ENCODE measurements at places on chromosomes 7 and 10.
A peak's percentile ranks its signal among the peaks of the same experiment; 100 is the strongest.

GRCh38 chr10:96505150-96506136, 8.3 kb downstream of the TLL2 start:
- DNase-seq: no peak

DNA sequence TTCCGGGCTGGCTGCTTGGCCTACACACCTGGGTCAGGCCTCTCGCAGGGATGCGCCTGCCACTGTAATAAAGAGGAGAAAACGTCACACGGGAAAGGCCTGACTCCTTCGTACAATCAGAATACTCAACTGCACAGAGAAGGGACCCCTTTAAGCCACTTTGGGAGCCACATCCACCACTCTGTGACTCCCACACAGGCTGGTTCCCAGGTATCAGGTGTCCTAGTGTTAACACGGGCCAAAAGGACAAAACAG, 5.8 kb upstream of the ZNF736 start:
- no peak for DNase-seq

DNA sequence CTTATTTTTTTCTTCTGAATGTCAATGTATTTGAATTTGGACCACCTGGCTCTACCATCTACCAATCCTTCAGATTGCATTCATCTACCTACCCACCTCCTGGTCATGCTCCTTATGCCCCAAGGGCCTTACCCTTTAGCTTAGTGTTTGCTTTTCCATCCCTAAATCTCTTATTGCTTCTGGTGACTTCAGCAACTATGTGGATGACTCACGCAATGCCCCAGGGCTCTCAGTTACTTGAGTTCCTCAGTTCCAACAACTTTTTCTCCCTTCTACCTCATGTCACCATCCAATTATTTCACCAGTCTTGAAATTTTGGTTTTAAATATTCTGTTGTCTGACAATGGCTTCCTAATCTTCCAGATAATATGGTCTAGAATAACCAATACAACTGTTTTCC, 118.9 kb downstream of the CFAP58 start:
- DNase-seq: no peak

GRCh38 chr10:132077091-132077490, 11.3 kb downstream of the JAKMIP3 start:
- DNase-seq: no peak

- no peak for DNase-seq
Measured at GRCh38 chr10:44879531-44879899, 31.6 kb upstream of the TMEM72 start.

DNA sequence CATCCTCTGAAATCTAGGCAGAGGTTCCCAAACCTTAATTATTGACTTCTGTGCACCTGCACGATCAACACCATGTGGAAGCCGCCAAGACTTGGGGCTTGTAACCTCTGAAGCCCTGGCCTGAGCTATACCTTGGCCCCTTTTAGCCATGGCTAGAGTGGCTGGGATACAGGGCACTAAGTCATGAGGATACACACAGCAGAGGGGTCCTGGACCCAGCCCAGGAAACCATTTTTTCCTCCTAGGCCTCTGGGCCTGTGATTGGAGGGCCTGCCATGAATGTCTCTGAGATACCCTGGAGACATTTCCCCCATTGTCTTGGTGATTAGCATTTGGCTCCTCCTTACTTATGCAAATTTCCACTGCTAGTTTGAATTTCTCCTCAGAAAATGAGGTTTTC, 743.7 kb downstream of the PCDH15 start:
- no peak for DNase-seq

DNA sequence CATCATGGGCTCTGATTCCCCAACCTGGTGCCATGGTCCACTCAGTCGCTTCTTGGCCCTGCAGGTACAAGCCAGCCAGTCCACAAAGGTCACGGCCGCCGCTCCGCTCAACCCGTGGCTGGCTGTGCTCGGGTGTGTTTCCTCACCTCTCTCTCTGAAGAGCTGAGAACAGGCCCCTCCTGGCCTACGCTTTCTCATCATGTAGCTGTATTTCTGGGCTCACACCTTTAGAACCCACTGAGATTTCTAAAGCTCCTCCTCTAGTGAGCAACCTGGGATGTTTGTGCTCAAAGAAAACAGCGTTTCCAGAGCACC, 30.2 kb downstream of the PTPRN2 start:
- no peak for DNase-seq

- DNase-seq: no peak
Measured at GRCh38 chr10:122703483-122704448, 4.1 kb upstream of the C10orf120 start.

DNA sequence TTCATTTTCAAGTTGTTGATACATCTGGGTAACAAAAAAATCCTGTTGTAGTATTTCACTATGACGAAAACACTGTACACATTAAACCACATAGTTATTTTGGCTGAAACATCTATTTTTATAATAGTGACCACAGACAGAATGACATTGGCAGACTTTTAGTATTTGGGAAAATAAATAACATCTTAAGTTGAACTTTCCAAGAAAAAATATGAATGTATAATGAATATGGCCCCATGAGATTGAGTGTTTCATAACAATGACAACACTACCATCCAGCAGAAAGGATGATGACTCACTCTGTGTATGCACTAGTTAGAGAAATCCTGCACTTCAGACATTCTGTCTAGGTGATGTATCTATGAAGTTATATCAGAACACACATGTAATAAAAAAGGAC, 118.1 kb downstream of the SEMA3D start:
- no peak for DNase-seq

DNA sequence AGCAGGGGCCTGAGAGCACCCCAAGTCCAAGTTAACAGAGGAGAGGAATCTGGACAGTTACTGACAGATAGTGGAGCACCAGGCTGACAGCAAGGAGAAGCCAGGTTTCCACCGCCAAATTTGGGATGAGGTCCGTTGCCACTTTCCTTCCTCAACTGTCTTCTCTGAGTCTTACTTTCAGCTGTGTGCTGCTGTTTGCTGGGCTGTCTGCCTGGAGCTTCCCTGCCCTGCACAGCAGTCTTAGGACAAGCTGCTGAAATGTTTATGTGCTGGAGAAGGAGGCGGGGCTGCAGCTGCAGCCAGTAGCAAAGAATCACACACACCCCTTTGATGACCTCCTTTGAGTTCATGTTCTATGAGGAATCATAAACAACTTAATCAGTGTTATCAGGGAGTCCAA, 17.4 kb upstream of the CYP3A7 start:
- DNase-seq: no peak

DNA sequence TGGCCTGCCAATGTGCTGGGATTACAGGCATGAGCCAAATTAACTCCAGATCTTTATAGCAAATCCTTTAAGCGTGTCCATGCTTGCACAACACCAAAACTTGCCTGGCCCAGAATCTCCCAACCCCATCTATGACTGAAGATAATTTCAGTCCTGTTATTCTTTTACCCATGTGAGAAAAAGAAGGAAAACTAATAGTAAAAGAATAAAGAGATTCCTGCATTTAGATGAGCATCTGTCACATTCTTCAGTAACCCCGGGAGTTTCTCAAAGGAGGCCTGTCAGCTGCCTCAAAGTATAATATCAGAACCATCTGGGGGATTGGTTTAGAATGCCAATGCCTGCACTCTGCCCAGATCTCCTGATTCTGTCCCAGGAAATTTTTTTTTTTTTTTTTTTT, 158.1 kb upstream of the KMT2E start:
- DNase-seq: no peak

- no peak for DNase-seq
Measured at GRCh38 chr7:39536951-39537350, 29.3 kb upstream of the YAE1 start.

DNA sequence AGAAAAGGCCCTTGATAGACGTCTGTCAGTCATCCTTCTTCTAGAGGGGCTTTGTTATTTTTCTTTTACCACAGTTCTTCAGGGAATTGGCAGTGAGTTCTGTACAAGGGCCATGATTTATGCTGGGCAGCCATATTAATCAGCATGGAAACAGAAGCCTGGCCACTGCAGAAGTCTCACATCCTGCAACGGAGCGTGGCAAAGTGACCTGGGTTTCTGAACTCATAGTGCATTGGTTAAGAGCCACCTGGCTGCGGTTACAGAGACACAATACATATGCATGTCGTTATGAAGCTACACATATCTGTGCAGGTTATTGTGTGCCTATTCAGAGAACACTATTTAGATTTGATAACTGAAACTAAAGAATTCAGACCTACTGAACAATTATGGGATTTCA, 419.4 kb upstream of the CELF2 start:
- no peak for DNase-seq

- no peak for DNase-seq
Measured at GRCh38 chr10:28530751-28531150, 2.2 kb upstream of the WAC start.

GRCh38 chr10:104688251-104689042, 47.4 kb downstream of the SORCS3 start:
- DNase-seq: no peak

GRCh38 chr10:87534173-87534858, 29.6 kb downstream of the MINPP1 start:
- no peak for DNase-seq

GRCh38 chr7:27961255-27961654, 219.3 kb downstream of the JAZF1 start:
- peak; percentile 41 for DNase-seq

DNA sequence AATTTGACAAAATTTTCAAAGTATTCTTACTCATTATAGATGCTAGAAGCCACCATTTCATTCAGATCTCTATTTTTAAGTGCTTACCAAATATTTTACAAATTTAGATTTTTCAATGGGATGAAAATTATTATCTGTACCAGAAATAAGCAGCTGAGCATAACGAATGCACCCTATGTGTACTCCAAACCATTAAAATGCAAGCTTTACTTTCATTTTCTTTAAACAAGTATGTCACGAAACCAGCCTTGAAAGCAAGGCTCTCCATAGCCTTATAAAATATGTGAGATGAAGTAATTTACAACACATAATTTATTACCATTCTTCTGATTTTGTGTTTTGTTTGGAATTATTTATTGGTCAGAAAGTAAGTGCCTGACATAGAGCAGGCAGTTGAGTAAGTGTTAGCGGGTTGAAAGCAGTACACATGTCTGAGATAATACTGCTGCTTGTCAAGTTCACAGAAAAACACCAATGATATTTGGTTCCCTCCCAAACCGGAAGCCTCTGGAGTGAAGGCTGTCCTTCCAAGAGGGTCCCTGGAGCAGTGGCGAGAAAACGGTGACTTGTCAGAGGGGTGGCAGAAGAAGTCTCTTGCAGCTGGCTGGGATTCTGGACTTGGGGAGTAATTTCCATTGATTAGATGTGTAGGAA, 322.7 kb upstream of the PFKP start:
- DNase-seq: no peak

DNA sequence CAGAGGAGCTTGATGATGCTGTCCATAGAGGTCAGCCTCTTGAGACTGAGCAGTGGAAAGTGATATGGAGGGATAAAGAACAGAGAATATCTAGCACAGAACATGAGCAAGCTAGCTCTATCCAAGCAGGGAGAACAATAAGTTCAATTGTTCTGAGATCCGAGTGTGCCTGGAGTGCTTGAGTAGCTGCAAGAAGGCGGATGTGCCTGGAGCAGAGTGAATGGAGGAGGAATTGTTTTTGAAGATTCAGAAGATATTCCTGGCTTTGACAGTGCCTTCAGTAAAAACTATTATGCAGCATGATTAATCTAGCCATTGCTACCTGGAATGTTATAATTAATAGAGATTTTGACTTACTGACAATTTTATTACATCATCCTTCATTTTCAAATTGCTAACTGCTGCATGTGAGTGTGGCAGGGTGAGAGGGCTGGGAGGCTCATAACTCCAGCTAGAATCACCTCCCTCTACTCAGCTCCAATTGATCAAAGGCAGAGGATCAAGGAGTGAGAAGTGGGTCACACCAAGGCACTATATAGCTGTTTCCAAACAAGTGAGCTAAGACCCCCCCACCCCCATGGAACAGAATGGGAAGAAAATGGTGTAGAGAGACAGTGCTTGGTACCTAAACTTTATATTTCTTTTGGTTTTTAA, 302.8 kb downstream of the ADRA2A start:
- DNase-seq: no peak

- no peak for DNase-seq
Measured at GRCh38 chr10:93138113-93138870, 64.6 kb downstream of the CYP26A1 start.

GRCh38 chr10:102504179-102504975, 605 bp downstream of the SUFU start:
- DNase-seq: no peak

- no peak for DNase-seq
Measured at GRCh38 chr10:63128443-63128842, 4.7 kb upstream of the NRBF2 start.

DNA sequence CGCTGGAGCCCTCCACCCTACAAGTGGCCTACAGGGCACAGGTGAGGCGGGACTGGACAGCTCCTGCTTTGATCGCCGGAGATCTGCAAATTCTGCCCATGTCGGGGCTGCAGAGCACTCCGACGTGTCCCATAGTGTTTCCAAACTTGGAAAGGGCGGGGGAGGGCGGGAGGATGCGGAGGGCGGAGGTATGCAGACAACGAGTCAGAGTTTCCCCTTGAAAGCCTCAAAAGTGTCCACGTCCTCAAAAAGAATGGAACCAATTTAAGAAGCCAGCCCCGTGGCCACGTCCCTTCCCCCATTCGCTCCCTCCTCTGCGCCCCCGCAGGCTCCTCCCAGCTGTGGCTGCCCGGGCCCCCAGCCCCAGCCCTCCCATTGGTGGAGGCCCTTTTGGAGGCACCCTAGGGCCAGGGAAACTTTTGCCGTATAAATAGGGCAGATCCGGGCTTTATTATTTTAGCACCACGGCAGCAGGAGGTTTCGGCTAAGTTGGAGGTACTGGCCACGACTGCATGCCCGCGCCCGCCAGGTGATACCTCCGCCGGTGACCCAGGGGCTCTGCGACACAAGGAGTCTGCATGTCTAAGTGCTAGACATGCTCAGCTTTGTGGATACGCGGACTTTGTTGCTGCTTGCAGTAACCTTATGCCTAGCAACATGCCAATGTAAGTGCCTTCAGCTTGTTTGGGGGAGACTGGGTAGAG, at the start of gene COL1A2:
Gene COL1A2, plus strand, starts transcription at position 459 of the 704 bp plus-strand sequence. Its CDS starts 137 bp downstream, at position 596.
- DNase-seq: no peak

GRCh38 chr10:128061306-128062300, 64.6 kb downstream of the MKI67 start:
- DNase-seq: no peak

- no peak for DNase-seq
Measured at GRCh38 chr10:80133206-80133605, 676 bp downstream of the PLAC9 start.

DNA sequence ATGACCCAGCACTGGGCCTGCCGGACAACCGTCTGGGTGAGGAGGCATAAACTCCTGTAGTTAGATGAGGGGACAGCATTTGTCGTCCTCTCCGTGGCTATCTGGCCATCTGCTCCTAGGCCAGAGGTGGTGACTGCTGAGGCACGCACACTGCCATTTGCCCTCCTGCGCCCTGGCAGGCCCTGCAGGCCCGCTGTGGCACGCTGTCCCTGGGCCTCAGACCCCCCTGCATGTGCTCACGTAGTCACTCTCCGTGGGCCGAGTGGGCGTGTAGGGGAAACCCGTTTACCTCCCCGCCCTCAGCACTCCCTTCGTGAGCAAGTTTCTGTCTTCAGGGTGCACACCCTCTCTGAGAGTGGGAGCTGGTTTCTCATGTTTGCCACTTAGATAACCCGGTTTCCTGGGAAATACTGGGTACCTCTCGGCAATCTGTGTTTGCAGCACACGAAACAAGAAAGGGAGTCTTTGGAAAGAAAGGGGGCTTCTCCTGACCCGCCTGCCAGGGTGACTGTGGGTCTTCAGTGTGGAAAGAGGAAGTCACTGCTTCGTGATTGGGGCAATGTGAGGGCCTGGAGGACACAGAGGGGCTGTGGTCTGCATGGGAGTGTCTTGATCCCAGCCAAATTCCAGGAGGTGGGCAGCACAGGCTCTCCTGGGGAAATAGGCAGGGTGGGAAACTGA, 10.8 kb downstream of the ADAMTS14 start:
- peak; percentile 36 for DNase-seq
